Activated CD8-positive, alpha-beta memory T cell treated with anti-CD3 and anti-CD28 coated beads for 24 hours (primary cell): ENCODE measurements at places on chromosomes 1 and 21.

GRCh38 chr1:67382292-67382691 lies 47.9 kb downstream of the SERBP1 start:
- no peak for DNase-seq

- no peak for DNase-seq
Measured at GRCh38 chr21:41605934-41606285, 98.0 kb upstream of the TMPRSS2 start.

DNA sequence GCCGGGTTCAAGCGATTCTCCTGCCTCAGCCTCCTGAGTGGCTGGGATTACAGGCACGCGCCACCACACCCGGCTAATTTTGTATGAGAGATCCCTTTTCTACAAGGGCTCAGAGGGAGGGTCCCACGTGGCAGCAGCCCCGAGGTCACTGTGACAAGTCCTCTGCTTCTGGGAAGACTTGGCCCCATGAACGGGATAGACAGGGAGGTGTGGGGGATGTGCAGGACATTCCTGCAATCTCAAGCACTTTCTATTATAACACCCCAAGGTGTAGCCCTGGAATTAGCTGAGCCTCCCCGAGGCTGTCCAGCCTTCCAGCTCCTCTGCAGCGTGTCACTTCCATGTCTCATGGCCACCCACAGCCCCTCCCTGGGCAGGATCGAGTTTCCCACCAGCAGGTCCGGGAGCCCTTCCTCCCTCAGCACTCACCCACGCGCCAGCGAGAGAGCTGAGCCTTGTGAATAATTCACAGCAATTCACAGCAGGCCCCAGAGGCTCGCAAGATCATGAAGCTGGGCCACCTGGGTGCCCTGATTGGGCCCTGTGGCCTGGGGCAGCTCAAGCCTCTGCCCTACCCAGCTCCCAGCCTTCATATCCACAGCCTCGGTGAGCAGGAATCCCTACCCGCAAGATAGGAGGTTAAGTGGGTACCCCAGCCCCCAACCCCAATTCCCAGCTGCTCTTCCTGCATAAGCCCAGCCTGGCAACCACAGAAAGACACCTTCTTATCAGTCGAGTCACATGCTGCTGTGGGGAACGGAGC lies 22.8 kb upstream of the RNU1-4 start:
- DNase-seq = peak; percentile 60

GRCh38 chr1:21621761-21622436 lies 47.3 kb downstream of the RAP1GAP start:
- no peak for DNase-seq

DNA sequence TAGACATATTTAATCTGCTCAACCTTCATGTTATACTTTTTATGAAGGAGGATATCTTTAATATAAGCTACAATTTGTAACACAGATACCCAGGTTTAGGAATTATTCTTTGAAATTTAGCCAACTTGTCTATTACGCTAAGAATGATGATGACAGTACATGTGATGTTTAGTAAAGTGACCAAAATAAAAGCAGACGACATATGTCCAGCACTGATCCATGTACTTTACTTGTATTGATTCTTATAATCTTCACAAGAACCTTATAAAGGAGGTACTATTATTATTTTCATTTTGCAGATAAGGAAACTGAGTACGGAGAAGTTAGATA lies 37.2 kb upstream of the ATG4C start:
- DNase-seq = no peak

GRCh38 chr1:156217871-156218270 lies 5.1 kb downstream of the PMF1 start:
- DNase-seq = no peak

GRCh38 chr1:50502147-50502546 lies 78.9 kb upstream of the DMRTA2 start:
- no peak for DNase-seq

GRCh38 chr21:23130308-23130707 lies 2132.1 kb downstream of the NCAM2 start:
- DNase-seq = no peak

GRCh38 chr1:45809761-45810160 lies 6.3 kb downstream of the MAST2 start:
- no peak for DNase-seq

DNA sequence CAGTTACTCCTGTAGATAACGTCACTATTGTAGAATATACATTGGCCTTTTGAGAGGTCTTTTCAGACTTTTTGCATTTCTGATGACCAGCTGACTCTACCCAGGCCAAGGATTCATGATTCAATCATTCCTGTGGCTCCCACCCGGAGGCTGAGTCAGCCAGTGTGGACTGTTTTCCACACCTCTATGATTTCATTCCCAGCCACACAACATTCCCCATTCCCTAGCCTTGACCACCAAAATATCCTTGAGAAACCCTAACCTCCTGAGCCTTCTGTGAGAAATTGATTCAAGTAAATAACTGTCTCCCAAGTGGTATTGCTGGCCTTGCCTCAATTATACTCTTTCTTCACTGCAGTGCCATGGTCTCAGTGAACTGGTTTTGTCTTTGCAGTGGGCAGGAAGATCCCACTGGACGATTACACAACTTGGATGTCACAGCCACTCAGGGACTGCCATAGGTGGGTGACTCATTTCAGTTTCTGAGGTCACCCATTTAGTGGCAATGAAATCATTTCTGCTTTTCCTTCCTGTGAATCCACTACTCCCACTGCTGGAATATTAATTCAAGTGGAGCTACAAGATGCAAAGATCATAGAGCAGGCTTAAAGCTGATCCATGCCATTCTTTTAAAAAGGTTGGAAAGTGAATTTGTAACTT lies 518.6 kb upstream of the ZP4 start:
- DNase-seq = no peak

GRCh38 chr1:173210716-173211231 lies 3.6 kb upstream of the TNFSF4 start:
- DNase-seq = no peak

- no peak for DNase-seq
Measured at GRCh38 chr1:98305362-98305761, 356.2 kb upstream of the SNX7 start.

DNA sequence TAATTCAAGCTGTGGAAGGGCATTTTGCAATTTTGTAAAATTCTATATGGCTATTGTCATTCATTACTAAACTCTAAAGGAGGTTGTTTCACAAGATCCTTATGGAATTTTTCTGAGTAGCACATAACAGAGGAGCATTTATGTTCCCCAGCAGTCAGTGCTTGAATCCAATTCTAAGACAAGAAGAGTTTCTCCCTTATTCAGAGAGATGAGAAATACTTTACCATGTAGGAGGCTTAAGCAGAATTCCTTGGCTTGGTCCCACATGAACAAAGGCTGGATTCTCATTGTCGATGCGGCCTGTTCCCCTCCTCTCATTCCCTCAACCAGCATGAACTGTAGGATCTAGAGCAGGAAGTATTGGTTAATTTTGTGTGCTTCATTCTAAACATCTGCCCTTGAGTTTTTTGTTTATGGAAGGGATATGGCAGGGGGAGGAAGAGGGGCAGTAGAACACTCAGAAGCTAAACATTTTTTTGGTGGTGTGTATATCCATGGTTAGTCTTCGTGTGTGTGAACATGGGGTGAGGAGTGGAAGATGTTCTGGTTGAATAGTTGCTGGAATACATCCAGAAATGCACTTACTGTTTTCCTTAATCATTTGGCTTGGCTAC lies 74.3 kb downstream of the LAMC1 start:
- DNase-seq = no peak

DNA sequence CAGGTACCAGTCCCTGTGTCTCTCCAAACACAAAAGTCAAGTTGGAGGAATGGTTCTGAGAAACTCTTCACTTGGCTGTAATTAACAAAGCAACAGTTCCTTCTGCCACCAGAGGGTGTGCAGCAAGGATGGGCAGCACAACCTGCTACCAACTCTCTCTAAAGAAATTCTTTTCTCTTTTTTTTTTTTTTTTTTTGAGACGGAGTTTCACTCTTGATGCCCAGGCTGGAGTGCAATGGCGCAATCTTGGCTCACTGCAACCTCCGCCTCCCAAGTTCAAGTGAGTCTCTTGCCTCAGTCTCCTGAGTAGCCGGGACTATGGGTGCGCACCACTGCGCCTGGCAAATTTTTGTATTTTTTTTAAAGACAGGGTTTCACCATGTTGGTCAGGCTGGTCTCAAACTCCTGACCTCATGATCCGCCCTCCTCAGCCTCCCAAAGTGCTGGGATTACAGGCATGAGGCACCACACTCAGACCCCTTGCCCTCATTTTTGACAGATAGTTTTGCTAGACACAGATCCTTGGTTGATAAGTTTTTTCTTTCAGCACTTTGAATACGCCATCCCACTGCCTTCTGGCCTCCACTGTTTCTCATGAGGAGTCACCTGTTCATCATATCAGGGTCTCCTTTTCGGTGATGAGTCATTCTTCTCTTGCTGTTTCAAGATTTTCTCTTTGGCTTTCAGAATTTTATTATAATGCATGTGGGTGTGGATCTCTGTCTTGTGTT lies 12.1 kb upstream of the DEGS1 start:
- no peak for DNase-seq
